Endothelial cell (in vitro differentiated cells): ENCODE measurements at places on chromosomes 5 and 9.

DNA sequence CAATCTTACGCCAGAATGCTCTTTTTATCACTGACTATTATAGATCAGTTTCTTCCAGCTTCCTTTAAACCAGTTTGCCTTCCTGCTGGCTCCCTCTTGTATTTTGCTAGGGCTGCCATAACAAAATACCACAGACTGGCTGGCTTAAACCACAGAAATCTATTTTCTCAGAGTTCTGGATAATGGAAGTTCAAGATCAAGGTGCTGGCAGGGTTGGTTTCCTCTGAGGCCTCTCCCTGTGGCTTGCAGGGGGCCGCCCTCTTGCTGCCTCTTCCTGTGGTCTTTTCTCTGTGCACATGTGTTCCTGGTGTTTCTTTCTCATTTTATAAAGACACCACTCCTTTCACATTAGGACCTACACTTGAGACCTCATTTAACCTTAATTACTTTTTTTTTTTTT lies 6.8 kb upstream of the FXN start:
- no peak overlapping the region for H3K4me3 ChIP-seq
- no peak for DNase-seq
- H3K27me3 ChIP-seq = no peaks in the 10 kb centered on the region
- H3K4me1 ChIP-seq = no peaks in the 10 kb centered on the region

- H3K4me1 ChIP-seq = peaks cover 20% of the 10 kb centered on the region
- DNase-seq = no peak
- H3K27ac ChIP-seq = no peak overlapping the region
- H3K36me3 ChIP-seq = no peaks in the 10 kb centered on the region
- peaks cover 3% of the 10 kb centered on the region for H3K27me3 ChIP-seq
Observed at GRCh38 chr9:133971981-133972941, 19.9 kb downstream of the VAV2 start.

- no peak for DNase-seq
- H3K36me3 ChIP-seq = no peaks in the 10 kb centered on the region
- H3K27me3 ChIP-seq = no peaks in the 10 kb centered on the region
- peaks cover 4% of the 10 kb centered on the region for H3K4me1 ChIP-seq
- no peak overlapping the region for H3K4me3 ChIP-seq
Observed at GRCh38 chr9:124202447-124202971, 55.2 kb upstream of the NEK6 start.

GRCh38 chr9:132638240-132638639 lies 31.5 kb downstream of the DDX31 start:
- H3K4me1 ChIP-seq = peaks cover 12% of the 10 kb centered on the region
- no peak overlapping the region for H3K4me3 ChIP-seq
- peaks cover 18% of the 10 kb centered on the region for H3K36me3 ChIP-seq
- DNase-seq = no peak
- no peak overlapping the region for H3K27ac ChIP-seq

- no peaks in the 10 kb centered on the region for H3K36me3 ChIP-seq
- H3K27me3 ChIP-seq = peaks cover 1% of the 10 kb centered on the region
- H3K4me3 ChIP-seq = no peak overlapping the region
- DNase-seq = no peak
- no peaks in the 10 kb centered on the region for H3K4me1 ChIP-seq
Observed at GRCh38 chr9:134498814-134499166, 142.8 kb upstream of the COL5A1 start.

DNA sequence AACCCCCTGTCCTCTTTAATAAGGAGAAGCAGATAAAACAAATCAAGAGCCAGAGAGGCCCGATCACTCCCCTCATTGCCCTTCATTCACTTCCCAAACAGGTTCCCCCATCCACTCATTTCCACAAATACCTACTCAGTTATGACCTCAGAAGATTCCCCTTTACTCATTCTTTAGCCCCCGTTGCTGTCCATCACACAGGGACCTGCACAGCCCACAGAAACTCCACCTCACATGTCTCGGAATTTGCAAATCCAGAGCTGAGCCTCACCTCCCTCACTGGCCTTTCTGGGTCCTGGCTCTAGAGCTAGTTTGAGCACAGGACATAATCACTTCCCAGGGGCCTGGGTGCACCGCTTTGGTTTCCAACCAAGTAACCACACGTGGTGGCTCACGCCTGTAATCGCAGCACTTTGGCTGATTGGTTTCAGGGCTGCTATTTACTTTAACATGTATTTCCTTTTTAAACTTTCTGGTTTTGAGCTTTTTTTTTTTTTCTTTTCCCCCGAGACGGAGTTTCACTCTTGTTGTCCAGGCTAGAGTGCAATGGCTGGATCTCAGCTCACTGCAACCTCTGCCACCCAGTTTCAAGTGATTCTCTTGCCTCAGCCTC lies 17.8 kb downstream of the ATP6V0E1 start:
- H3K4me1 ChIP-seq = peaks cover 11% of the 10 kb centered on the region
- H3K27ac ChIP-seq = no peak overlapping the region
- peaks cover 2% of the 10 kb centered on the region for H3K27me3 ChIP-seq
- no peak for DNase-seq
- H3K36me3 ChIP-seq = peaks cover 3% of the 10 kb centered on the region
- no peak overlapping the region for H3K4me3 ChIP-seq
